ENCODE measurements at places on chromosomes 11 and 22.

GRCh38 chr11:43819926-43820325 lies 60.7 kb upstream of the ALKBH3 start:
- no peak for DNase-seq

- DNase-seq = no peak
Observed at GRCh38 chr11:76162336-76163288, 43.7 kb downstream of the WNT11 start.

GRCh38 chr11:69509381-69509780 lies 27.9 kb downstream of the LINC01488 start:
- no peak for DNase-seq

GRCh38 chr11:67060111-67060522 lies 3.5 kb downstream of the RHOD start:
- DNase-seq = no peak

DNA sequence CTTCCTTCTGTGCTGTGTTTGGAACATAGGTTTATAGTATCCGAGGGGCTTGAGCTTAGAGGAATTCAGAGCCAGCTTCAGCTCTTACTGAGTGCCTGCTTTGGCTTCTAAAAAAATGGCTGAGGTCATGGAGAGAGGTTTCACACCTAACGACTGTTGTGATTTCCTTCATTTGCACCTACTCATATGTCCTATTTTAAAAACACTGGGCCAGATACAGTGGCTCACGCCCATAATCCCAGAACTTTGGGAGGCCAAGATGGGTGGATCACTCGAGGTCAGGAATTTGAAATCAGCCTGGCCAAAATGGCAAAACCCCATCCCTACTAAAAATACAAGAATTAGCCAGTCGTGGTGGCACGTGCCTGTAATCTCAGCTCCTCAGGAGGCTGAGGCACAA lies 38.3 kb upstream of the SYT13 start:
- no peak for DNase-seq

- DNase-seq = no peak
Observed at GRCh38 chr11:612201-612960, 3.4 kb downstream of the IRF7 start.
